ENCODE measurements at places on chromosomes 7 and 10. TPM values are rescaled to one million over a fixed set of nuclear protein-coding genes. Genes with fewer than 3 reads are reported as not detected.

The FRA10AC1 gene
- total RNA-seq = 12.7 TPM

The FBXO24 gene
- 0.50 TPM for total RNA-seq

The PRLHR gene
- not detected for total RNA-seq

The HGF gene
- not detected for total RNA-seq

The AKR1C3 gene
- total RNA-seq = 0.75 TPM

The CTBP2 gene
- 1.8 TPM for total RNA-seq

The RAPGEF5 gene
- 0.13 TPM for total RNA-seq

The ZNF467 gene
- total RNA-seq = not detected

The CDK13 gene
- 43.9 TPM for total RNA-seq

- H3K4me3 ChIP-seq = no peak overlapping the region
- H3K27me3 ChIP-seq = no peaks in the 10 kb centered on the region
- no peak overlapping the region for H3K27ac ChIP-seq
- no peak for DNase-seq
- H3K36me3 ChIP-seq = no peaks in the 10 kb centered on the region
Measured at GRCh38 chr7:24521917-24522623, 51.2 kb upstream of the PALS2 start.

DNA sequence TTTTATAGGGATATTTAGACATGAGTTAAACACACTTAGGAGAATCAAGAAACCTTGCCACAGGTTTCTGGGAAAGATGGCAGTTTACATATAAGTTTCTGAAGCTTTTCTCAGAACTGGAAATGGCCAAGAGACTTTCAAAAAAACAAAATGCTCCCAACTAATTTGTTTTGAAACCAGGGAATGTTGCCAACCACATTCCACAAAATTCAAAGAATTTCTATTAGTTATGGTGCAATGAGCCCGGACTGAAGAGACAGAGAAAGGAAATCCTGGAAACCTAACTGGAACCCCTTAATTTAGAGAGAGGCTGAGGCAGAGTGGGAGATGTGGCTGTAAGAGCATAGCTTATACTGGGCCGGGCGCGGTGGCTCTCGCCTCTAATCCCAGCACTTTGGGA lies 128.5 kb downstream of the PTEN start:
- no peaks in the 10 kb centered on the region for H3K36me3 ChIP-seq
- no peaks in the 10 kb centered on the region for H3K4me1 ChIP-seq
- no peak for DNase-seq
- H3K4me3 ChIP-seq = no peak overlapping the region
- no peak overlapping the region for H3K27ac ChIP-seq

GRCh38 chr10:83372646-83373045 lies 766.7 kb upstream of the GHITM start:
- H3K27ac ChIP-seq = no peak overlapping the region
- no peaks in the 10 kb centered on the region for H3K27me3 ChIP-seq
- no peaks in the 10 kb centered on the region for H3K4me1 ChIP-seq
- no peak for DNase-seq
- no peaks in the 10 kb centered on the region for H3K36me3 ChIP-seq
- no peak overlapping the region for H3K4me3 ChIP-seq

- H3K27me3 ChIP-seq = no peaks in the 10 kb centered on the region
- no peaks in the 10 kb centered on the region for H3K4me1 ChIP-seq
- no peak overlapping the region for H3K4me3 ChIP-seq
- no peak for DNase-seq
- H3K27ac ChIP-seq = no peak overlapping the region
Measured at GRCh38 chr7:141295367-141295895, 221.6 kb downstream of the TMEM178B start.

- H3K4me1 ChIP-seq = no peaks in the 10 kb centered on the region
- DNase-seq = no peak
- no peaks in the 10 kb centered on the region for H3K36me3 ChIP-seq
- H3K27ac ChIP-seq = no peak overlapping the region
Measured at GRCh38 chr10:133559216-133559615, 6.2 kb downstream of the SYCE1 start.

- no peak overlapping the region for H3K4me3 ChIP-seq
- DNase-seq = no peak
- no peak overlapping the region for H3K27ac ChIP-seq
- H3K4me1 ChIP-seq = no peaks in the 10 kb centered on the region
Measured at GRCh38 chr7:125033506-125033905, 103.9 kb upstream of the POT1 start.

- H3K4me1 ChIP-seq = no peaks in the 10 kb centered on the region
- H3K4me3 ChIP-seq = no peak overlapping the region
- H3K27ac ChIP-seq = no peak overlapping the region
- no peak for DNase-seq
- no peaks in the 10 kb centered on the region for H3K27me3 ChIP-seq
- no peaks in the 10 kb centered on the region for H3K36me3 ChIP-seq
Measured at GRCh38 chr10:50453940-50454339, 169.8 kb downstream of the SGMS1 start.

- H3K27me3 ChIP-seq = no peaks in the 10 kb centered on the region
- no peak overlapping the region for H3K27ac ChIP-seq
- no peaks in the 10 kb centered on the region for H3K36me3 ChIP-seq
- no peak for DNase-seq
- no peak overlapping the region for H3K4me3 ChIP-seq
- H3K4me1 ChIP-seq = no peaks in the 10 kb centered on the region
Measured at GRCh38 chr7:107441581-107442422, 28.1 kb upstream of the GPR22 start.

GRCh38 chr7:112422842-112423496 lies 27.3 kb upstream of the IFRD1 start:
- H3K27ac ChIP-seq = no peak overlapping the region
- no peak overlapping the region for H3K4me3 ChIP-seq
- H3K4me1 ChIP-seq = peaks cover 19% of the 10 kb centered on the region
- no peaks in the 10 kb centered on the region for H3K36me3 ChIP-seq

DNA sequence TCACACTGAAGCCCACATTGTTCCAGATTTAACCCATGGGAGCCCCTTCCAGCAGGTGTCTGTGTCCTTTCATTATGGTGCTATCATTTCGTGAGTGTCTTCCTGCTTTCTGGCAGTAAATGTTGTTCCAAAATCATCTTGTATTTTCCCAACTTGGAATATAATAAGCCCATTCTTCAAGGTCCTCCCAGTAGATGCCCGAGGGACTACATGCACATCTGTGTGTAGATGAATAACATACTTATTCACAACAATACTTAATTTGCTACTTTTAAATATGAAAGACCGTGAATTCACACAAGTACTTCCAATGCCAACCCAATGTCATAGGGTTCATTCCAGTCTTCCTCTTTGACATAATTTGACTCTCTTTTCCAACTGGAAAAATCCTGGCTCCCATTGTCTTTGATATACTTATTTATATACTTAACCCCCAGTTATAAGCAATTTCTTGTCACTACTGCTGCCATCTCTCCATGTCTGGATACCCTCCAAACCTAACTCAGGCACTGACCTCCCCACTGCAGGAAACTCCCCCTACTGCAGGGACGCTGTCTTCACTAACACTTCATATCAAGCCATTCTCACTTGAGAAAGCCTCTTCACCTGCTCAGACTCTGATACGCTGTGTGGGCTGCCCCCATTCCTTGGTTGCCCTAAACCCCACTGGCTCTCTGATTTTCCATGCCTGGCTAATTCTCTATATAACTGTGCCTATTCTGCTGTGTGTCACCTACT lies 1119.2 kb downstream of the CNTNAP2 start:
- H3K36me3 ChIP-seq = no peaks in the 10 kb centered on the region
- no peaks in the 10 kb centered on the region for H3K4me1 ChIP-seq
- no peak overlapping the region for H3K4me3 ChIP-seq
- no peak for DNase-seq

DNA sequence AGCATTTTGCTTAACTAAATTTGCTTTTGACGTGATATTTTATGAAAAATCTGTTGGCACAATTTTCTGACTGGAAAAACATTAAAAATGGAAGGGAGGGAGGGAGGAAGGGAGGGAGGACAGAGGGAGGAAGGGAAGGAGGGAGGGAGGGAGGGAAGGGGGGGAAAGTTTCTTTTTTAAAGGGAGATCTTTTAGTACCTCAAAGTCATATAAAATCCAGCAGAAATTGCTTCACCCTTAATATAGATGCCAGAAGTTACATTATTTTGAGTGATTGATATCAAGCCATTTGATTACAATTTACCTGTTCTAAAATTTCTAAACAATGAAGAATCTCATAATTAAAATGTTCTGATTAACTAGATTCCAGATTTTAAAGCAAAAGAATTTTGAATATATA lies 68.9 kb downstream of the CABCOCO1 start:
- DNase-seq = no peak
- H3K36me3 ChIP-seq = no peaks in the 10 kb centered on the region
- H3K4me1 ChIP-seq = no peaks in the 10 kb centered on the region
- H3K4me3 ChIP-seq = no peak overlapping the region
- H3K27me3 ChIP-seq = peaks cover 3% of the 10 kb centered on the region
- H3K27ac ChIP-seq = no peak overlapping the region

- no peak for DNase-seq
- no peaks in the 10 kb centered on the region for H3K27me3 ChIP-seq
- no peaks in the 10 kb centered on the region for H3K36me3 ChIP-seq
- no peak overlapping the region for H3K27ac ChIP-seq
Measured at GRCh38 chr10:57897611-57898010, 370.1 kb downstream of the IPMK start.

GRCh38 chr10:77195101-77195500 lies 442.5 kb downstream of the KCNMA1 start:
- H3K27ac ChIP-seq = no peak overlapping the region
- DNase-seq = no peak
- no peaks in the 10 kb centered on the region for H3K36me3 ChIP-seq
- no peaks in the 10 kb centered on the region for H3K27me3 ChIP-seq
- no peak overlapping the region for H3K4me3 ChIP-seq

DNA sequence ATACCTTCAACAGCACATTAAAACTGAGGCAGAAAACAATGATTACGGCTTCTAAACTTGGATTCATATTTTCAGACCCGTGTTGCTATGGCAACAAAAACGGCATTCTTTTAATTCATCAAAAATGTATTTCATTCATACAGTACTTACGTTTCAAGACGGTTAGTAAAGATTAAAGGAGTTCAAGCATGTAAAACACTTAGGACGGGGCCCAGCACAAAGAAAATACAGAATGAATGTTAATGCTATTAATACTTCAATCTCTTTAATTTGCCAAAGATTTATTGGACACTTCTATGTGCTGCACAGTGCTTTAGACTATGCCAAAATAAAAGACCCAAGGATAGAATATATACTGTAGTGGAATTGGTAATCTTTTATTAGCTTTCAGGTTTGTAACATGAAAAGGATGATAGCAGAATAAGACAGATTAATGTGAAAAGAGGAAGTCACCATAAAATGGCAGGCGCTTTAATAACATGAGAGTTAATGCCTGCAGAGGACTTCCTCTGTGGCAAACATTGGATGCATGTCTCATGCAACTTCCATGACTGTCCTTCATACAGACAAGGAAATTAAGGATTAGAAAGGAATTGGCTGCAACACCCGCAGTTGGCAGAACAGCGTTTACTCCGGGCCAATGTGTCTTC lies 201.6 kb upstream of the KLF6 start:
- H3K4me3 ChIP-seq = no peak overlapping the region
- H3K27me3 ChIP-seq = no peaks in the 10 kb centered on the region
- no peaks in the 10 kb centered on the region for H3K36me3 ChIP-seq
- H3K4me1 ChIP-seq = peaks cover 5% of the 10 kb centered on the region
- H3K27ac ChIP-seq = no peak overlapping the region

DNA sequence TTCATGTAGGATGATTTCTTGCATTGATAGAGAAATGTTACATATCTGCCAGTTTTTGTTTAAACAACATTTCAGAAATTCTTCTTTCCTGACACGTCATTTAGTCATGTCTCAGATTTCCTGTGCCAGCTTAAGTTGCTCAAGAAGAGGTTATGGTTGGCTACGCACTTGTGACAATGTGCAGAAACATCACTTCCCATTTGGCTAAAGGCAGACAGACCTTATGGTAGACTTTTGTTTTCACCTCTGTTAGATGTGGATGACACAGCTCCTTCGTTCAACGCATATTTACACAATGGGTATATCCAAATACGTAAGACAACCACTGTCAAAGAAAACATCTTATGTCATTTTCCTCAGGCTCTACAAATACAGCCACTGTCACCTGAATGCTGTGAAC lies 125.8 kb downstream of the DOCK4 start:
- no peak overlapping the region for H3K4me3 ChIP-seq
- no peaks in the 10 kb centered on the region for H3K4me1 ChIP-seq
- no peaks in the 10 kb centered on the region for H3K27me3 ChIP-seq
- no peaks in the 10 kb centered on the region for H3K36me3 ChIP-seq

DNA sequence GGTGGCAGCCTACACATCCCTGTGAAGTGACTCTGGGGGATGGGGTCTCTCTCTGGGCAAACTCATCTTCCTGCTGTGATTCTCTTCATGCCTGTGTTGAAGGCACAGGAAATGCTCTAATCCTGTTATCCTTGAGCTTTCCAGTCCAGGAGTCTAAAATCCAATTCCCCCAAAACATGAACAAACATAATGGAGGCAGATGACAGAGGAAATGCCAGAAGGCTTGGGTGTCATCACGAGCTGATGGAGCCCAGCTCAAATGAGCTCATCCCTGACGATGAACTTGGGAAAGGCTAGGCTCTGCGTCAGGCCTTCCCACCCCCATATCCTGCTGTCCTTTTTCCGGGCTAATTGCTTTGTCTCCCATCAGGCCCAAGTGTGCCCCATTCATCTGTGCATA lies 165.9 kb upstream of the PODXL start:
- no peak for DNase-seq
- no peak overlapping the region for H3K27ac ChIP-seq
- H3K4me3 ChIP-seq = no peak overlapping the region
- H3K4me1 ChIP-seq = no peaks in the 10 kb centered on the region

DNA sequence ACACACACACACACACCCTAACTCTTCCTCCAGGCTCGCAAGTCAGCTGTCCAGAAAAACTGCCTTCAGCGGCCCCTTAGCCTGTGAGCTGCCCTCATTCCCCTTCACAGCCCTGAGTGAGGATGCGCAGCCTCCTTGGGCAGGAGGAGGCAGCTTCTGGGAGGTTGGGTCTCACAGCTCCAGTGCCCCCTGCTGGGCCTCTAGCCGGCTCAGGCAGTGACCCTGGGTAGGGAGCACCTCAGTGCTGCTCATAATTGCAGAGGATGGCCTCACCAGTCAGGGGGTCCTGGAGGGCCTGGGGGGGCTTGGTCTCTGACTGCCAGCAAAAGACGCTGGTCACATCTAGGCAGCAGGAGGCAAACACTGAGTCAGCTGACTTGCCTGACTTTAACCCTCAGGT lies 43.7 kb downstream of the ZNF273 start:
- DNase-seq = no peak
- H3K4me3 ChIP-seq = no peak overlapping the region
- no peak overlapping the region for H3K27ac ChIP-seq
- no peaks in the 10 kb centered on the region for H3K4me1 ChIP-seq
